RKO (cell line): ENCODE measurements at places on chromosomes 11 and 22.

GRCh38 chr11:125071846-125072217 is 8.7 kb downstream of the SLC37A2 start:
- DNase-seq = no peak

- peak; percentile 79 for DNase-seq
Observed at GRCh38 chr11:33633251-33634003, 67.2 kb downstream of the C11orf91 start.

DNA sequence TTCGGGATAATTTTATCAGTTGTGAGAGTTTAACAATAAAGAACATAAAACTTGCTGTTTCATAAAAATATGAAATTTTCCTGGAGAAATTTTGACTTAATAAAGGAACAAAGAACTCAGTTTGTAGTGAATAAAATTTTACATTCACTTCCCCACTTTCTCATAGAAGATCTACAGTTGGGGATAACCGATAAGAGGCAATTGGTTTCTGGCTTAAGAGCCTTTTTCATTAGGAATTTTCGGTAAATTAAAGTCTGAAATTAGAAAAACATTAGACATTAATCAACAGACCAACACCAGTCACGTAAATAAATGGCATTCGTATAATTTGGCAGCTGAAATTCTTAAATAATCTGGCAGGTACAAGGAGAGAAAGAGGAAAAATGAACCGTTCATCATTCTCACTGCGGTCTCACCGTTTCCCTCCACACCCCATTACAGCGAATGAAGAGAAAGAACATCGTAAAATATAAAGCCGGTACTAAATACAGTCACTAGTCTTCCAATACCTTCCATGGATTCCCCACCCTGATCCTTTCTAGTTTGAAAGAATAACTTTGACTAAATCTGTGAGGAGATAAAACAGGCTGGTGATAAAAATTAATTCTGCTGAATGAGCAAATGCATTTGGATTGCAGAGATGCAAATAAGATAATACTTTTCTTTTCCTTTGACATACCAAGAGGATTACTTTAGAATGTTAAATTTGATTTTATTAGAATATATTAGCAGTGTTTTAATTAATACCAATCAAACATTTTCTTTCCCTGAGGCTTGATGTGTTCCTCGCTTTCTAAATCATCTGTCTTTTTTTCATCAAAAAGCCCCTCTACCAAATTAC is 19.5 kb downstream of the BLID start:
- no peak for DNase-seq

- no peak for DNase-seq
Observed at GRCh38 chr11:112042161-112042960, 17.2 kb downstream of the DLAT start.

- peak; percentile 58 for DNase-seq
Observed at GRCh38 chr22:24433828-24434470, 6.5 kb downstream of the ADORA2A start.

DNA sequence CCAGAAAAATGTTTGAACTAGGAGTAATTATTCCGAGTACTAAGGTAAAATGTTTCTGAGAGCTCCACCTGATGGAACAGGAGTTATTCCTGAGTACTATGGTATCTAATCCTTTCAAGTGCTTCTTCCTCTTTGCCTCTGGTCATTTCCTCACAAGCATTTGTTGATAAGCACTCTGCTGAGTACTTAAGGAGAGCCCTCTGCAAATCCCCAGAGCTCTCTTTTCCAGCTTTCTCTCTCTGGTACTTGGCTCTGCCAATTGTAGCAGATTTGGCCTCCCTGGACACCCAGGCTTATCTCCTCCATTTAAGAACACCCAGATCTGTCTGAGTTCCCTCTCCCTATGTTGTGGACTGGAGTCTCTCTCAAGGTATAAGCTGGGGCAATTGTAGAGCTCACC is 457.0 kb downstream of the MN1 start:
- DNase-seq = no peak

GRCh38 chr22:38886333-38886732 is 14.3 kb upstream of the CBX6 start:
- no peak for DNase-seq

- no peak for DNase-seq
Observed at GRCh38 chr11:44858796-44859527, 91.7 kb downstream of the TP53I11 start.

GRCh38 chr22:49015993-49016908 is 811.4 kb downstream of the BRD1 start:
- no peak for DNase-seq

DNA sequence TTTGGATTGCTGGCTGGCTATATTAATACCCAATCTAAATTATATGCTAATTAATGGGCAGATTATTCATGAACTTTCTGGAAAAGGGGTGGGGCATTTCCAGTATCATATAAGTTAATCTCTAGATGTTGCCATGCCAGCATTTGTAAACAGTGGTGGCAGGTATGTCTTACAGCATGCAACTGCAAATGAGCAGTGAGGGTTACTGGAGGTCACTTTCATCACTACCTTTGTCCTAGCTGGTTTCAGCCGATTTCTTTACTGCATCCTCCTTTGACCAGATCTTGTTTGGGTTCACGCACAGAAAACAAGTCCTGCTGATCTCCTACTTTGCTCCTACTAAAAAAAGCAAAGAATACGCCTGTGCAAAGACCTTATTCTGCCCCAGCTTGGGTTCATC is 89.1 kb upstream of the USP47 start:
- DNase-seq = no peak

GRCh38 chr11:70124321-70125000 is 46.3 kb downstream of the ANO1 start:
- DNase-seq = no peak

GRCh38 chr22:26197425-26197824 is 28.2 kb downstream of the SEZ6L start:
- no peak for DNase-seq

DNA sequence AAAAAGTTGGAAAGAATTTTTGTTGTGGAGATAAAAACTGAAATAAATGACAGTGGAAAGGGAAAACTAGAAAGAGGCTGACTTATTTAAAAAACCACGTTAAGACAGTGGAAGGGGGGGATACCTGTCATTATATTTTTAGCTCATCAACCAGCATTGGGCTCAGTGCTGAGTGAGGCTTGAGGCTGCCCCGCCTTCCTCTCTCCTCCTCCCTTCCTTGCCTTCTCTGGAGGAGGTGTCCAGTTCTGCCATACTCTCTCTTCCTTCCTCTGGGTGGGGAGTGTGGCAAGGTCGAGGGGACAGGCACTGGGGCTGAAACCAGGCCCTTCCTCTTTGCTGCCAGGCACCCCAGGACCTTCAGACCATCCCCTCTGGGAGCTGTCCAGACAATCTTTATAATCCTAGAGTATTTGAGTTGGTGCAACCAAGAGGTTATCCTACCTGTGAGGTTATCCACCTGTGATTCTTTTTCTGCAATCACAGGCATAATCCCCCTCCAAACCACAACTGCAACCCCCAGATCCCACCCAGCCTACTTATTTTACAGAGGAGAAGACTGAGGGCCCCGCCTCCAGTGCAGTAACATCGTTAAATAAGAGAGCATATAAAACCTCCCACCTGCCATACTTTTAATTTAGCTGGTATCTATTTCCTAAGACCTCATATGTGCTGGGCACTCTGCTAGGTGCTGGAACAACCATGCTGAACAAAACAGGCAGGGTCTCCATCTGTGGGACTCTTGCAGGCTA is 578.5 kb downstream of the BUD13 start:
- DNase-seq = no peak

DNA sequence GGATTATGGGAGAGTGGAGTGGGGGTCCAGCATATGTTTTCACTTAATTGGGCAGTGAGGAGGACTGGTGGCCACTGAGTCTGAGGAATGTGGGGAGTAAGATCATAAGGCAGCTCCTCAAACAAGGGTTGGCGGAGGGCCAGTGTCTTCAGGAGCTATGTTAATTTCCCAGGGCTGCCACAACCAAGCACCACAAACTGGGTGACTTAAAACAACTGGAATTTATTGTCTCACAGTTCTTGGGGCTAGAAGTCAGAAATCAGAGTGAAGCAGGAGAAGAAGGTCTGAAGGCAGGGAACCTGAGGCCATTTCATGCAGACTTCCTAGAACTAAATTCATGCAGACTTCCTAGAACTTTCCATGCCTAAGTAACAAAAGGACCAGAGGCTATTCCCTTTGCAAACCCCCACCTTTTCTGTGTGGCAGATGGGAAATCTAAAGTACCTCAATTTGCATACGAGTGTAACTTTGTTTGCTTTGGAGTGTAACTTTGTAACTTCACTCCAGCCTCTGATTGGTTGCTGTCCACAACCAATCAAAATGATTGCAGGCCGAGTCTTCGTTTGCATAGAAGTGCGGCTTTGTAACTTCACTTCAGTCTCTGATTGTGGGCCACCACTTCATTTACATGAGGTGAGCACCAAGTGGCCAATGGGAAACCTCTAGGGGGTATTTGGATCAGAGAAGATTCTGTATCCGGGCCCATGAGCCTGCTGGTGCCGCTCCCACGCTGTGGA is 50.5 kb upstream of the ZBED5 start:
- no peak for DNase-seq

DNA sequence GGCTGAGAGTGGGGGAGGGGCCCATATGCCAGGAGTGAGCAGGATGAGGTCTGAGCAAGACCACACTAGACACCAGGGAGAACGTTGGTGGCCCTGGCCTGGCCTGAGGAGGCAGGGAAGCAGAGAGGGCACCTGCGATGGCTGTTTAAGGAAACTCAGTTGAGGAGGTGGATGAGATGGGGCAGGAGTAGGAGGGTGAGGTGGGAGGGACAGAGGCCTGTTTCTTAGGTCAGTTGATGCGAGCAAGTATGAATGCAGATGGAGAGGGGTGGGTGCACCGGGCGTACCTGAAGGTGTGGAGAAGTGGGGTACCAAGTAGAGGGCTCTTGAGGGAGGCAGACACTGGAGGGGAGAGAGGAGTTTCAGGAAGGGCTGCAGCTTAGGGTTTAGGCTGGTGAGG is 10.6 kb upstream of the MPPED1 start:
- no peak for DNase-seq

GRCh38 chr11:66388780-66389386 is 17.3 kb upstream of the SLC29A2 start:
- DNase-seq = peak; percentile 49

DNA sequence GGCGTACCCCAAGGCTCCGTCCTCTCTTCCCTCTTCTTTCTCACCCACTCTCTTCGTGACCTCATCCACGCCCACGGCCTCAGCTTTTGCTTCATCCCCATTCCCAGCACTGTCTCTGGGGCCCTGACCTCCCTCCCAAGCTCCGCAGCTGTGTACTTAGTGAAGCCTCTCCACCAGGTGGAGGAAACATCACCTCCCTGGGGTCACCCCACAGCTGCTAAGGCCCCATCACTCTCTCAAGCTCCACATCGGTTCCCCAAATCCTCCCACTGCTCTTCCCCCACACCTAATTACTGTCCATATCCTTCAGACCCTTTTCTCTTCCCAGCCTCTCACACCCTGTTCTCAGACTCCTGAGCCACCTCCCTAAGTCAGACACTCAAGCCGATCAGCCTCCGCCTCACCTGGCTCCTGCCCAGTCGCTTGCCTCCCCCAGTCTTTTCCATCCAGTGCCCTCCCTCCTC is 7.9 kb upstream of the SYT7 start:
- no peak for DNase-seq

DNA sequence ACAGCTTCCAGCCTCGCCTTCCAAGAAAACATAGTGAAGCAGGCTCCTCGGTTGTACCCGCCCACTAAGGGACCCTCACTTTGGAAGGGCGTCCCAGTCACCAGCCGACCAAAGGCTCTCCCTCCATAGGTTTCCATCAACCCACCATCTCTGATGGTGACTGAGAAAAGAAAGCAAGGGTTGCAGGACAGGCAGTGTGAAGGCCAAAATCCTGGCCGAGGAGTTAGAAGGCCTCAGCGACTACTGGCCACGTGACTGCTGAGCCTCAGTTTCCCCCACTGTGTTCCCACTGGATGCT is 2.7 kb downstream of the FXYD6 start:
- no peak for DNase-seq

DNA sequence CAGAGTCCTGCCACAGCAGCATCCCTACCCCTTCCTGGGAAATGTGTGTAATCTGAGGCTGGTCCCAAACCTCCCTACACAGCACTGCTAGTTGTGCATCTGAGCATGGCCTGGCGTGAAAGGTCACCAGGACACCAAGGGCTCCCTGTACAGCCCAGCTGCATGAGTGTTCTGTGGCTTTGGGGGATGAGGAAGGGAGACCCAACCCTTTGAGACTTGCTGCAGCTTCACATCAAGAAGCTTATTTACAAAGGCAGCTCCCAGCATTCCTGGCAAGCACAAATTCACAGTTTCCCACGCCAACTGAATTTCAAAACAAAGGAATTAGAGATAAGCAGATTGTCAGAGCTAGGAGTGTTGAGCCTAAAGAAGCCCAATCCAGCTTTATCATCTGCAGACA is 32.2 kb downstream of the CSNK2A3 start:
- DNase-seq = no peak

DNA sequence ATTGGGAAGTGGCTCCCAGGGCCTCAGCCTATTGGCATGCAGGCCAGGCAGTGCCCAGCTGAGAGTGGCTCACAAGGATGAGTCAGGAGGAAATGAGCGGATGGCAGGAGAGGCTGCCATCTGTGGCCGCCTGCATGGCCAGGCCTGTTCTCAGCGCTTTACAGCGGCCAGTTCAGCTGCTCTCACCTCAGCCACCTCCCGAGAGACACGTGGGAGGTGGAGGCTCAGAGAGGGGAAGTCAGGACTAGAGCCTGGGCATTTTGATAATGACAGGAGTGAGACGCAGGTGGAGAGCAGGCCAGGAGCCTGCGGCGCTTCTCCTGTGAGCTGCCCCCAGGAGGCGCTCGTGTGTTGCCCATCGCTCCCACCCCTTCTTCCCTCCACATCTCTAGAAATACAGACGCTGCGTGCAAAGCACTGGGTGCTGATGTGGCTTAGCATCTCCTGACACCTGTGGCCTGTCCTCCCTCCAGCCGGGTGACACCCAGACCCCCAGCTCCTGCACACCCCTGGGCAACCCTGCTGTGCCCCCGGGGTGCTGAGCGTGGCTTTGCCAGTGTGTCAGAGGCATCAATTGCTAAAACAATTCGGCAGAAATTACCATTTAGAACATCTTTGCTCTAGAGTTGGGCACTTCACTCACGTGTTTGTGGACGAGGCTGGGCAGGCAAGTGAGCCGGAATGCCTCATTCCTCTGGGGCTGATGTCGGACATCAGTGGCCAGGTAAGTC is 21.4 kb upstream of the PANX2 start:
- peak; percentile 89 for DNase-seq

DNA sequence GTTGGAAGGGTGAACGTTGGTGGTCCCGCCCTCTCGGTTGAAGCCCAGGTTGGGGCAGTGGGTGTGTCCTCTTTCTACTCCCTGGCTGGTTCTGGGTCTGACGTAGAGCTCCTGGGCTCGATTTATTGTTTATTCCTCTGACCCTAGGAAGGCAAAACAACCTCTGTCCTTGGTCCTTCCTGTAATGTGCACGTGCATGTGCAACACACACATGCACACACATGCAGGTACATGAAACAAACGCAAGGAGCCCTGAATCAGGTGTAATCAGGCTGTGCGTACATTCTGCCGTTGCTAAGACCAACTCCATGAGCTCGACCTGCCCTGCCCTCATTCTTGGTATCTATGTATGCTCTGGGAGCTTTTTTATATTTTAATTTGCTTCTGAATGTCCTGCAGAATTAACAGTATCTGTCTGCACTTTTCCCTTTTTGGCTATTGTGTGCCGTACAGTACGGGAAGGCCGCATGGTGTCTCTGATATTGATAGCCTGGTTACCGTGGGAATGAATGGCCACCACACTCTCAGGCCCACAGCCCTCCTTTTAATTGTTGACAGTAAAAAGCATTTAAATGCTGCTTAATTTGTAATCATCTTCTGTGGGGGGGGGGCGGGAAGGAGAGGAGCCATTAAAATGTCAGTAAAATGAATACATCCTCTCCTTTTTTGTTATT is 66.0 kb upstream of the NNMT start:
- no peak for DNase-seq
